Activated naive CD8-positive, alpha-beta T cell treated with anti-CD3 and anti-CD28 coated beads, Interleukin-2, amount 50 U/mL, for 24 hours (primary cell): ENCODE measurements at places on chromosomes 5 and 9.

DNA sequence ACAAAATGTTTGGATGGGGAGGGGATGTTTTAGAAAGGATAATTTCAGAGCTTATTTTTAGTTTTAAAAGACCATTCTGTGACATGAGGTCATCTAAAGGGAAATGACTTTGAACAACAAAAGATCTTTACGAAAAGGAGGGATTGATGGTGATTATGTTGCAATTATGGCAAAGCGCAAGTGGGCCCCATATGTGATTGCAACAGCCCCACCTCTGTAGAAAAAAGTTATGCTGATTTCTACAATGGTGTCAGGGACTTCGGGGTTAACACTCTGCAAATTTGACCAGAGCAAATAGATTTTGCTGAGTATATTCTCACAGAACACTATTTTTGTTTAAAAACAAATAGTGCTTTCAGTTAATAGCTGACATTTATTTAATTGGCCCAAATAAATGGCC, 312.8 kb downstream of the NSG2 start:
- H3K4me3 ChIP-seq: no peak overlapping the region
- no peaks in the 10 kb centered on the region for H3K36me3 ChIP-seq
- DNase-seq: no peak
- no peaks in the 10 kb centered on the region for H3K4me1 ChIP-seq
- no peak overlapping the region for H3K27ac ChIP-seq

DNA sequence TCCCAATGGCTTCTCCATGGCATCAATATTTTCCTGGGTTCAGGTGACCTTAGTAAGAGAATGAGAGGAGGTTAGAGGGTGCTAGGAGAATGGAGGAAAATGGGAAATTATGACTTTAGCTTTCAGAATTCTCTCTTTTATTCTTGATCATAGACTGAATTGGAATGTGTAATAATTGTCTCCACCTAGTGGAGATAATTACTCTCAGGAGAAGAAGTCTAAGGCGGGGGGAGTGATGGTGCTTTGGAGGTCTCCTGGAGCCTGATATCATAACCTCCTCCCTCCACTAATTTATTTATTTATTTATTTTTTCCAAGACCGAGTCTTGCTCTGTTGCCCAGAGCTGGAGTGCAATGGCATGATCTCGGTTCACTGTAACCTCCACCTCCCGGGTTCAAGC, 221.3 kb downstream of the GRIA1 start:
- no peaks in the 10 kb centered on the region for H3K27me3 ChIP-seq
- H3K4me1 ChIP-seq: no peaks in the 10 kb centered on the region
- no peak overlapping the region for H3K27ac ChIP-seq
- DNase-seq: no peak
- no peaks in the 10 kb centered on the region for H3K36me3 ChIP-seq

DNA sequence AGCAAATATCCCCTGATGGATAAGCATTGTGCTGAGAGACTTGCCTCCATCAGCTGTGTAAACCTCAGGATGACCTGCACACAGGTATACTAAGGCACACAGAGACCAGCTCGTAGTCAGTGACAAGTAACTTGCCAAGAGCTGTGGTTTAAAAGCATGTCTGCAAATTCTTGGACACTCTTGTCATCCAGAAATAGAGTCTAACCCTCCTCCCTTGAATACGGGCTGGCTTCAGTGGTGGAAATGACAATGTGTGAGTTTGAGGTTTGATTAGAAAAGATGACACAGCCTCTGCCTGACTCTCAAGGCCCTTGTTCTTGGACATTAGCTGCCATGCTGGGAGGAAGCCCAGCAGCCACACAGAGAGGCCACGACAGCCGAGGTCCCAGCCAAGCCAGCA, 114.4 kb downstream of the GADD45G start:
- H3K27ac ChIP-seq: no peak overlapping the region
- H3K27me3 ChIP-seq: no peaks in the 10 kb centered on the region
- H3K36me3 ChIP-seq: no peaks in the 10 kb centered on the region
- DNase-seq: no peak
- no peak overlapping the region for H3K4me3 ChIP-seq

DNA sequence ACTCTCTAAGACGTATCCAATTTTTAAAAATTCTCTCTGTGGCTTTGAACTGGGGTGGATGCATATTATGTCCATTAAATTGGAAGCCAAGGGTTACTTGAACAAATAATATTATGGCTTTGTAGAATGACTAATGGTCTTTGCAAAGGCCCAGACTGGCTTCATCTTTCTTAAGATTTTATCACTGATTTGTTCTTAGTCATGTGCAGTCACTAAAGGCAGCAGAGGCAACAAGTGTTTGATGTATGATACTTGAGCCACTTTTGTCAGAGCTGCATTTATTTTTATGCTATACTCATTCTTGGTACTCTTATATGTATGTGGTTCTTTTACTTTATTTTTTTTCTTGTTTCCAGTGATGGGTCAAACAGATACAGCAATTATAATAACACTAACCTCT, 152.2 kb downstream of the NR2F1-AS1 start:
- H3K27me3 ChIP-seq: peaks cover 2% of the 10 kb centered on the region
- no peaks in the 10 kb centered on the region for H3K36me3 ChIP-seq
- no peak overlapping the region for H3K4me3 ChIP-seq
- no peaks in the 10 kb centered on the region for H3K4me1 ChIP-seq
- DNase-seq: no peak

GRCh38 chr5:172438319-172438668, 16.0 kb downstream of the SH3PXD2B start:
- H3K4me1 ChIP-seq: peaks cover 8% of the 10 kb centered on the region
- H3K36me3 ChIP-seq: no peaks in the 10 kb centered on the region
- H3K27ac ChIP-seq: no peak overlapping the region
- no peak overlapping the region for H3K4me3 ChIP-seq

DNA sequence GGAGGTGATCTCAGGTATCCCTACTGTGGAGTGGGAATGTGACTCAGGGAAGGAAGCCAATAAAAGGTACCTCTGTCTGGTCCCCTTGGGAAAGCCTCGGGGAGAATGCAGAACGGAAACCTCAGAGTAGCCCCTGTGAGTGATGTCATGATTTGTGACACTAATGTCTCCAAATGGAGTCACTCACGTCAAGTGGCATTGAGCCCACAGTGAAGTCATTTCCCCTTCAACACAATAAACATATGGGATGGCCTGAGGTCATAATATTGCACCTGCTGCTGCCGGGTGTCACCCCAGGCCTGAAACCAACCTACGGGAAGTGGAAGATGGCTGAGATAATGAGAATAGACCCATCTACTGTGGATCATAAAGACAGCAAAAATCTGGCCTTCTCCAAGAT, 75.9 kb upstream of the GOLM1 start:
- no peak overlapping the region for H3K27ac ChIP-seq
- peaks cover 5% of the 10 kb centered on the region for H3K27me3 ChIP-seq
- no peaks in the 10 kb centered on the region for H3K4me1 ChIP-seq
- no peak for DNase-seq
- no peak overlapping the region for H3K4me3 ChIP-seq

DNA sequence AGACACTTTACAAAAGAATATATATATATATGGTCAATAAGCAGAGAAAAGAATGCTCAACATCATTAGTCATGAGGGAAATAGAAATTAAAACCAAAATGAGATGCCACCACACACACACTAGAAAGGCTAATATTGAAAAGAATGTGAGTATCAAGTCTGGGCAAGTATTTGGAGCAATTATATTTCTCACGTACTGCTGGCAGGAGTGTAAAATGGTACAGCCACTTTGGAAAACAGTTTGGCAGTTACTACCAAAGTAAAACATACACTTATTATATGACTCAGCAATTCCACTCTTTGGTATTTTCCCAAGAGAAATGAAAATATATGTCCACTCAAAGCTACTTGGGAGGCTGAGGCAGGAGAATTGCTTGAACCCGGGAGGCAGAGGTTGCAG, 29.8 kb downstream of the NEUROG1 start:
- no peak overlapping the region for H3K27ac ChIP-seq
- DNase-seq: no peak
- no peak overlapping the region for H3K4me3 ChIP-seq
- no peaks in the 10 kb centered on the region for H3K36me3 ChIP-seq
- no peaks in the 10 kb centered on the region for H3K4me1 ChIP-seq

- H3K27me3 ChIP-seq: peaks cover 4% of the 10 kb centered on the region
- H3K4me3 ChIP-seq: no peak overlapping the region
- no peaks in the 10 kb centered on the region for H3K4me1 ChIP-seq
These were observed 330.6 kb downstream of the NSG2 start for GRCh38 chr5:174376056-174376455.

DNA sequence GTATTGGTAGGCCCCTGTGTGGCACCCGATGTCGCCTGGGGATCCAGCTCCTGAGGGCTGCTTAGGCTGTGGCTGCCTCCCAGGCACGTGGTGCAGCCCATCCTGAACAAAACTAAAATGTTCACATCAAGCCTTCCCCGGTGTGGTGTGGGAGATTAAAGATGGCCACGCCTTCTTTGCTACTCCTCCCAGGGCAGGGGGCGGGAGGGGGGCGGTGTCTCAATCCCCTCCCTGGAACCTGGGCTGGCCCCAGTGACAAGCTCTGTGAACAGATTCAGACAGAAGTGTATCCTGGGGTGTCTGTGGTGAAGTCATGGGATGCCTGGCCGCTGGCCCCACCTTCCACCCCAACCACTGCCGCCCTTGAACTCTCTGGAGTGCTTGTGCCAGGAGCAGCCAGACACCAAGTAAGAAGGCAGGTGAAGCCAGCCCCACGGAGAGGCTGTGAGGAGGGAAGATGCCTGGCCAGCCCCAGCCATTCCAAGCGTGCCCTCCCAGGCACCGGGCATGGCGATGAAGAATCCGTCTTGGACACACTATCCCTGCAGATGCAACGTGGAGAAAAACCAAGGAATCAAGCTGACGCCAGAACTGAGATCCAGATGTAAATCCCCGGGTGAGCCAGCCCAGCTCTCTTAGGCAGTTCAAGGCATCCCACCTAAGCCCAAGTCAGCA, 75.8 kb downstream of the AK8 start:
- no peak for DNase-seq
- H3K27me3 ChIP-seq: peaks cover 25% of the 10 kb centered on the region
- H3K4me1 ChIP-seq: peaks cover 4% of the 10 kb centered on the region
- no peaks in the 10 kb centered on the region for H3K36me3 ChIP-seq
- H3K27ac ChIP-seq: no peak overlapping the region

DNA sequence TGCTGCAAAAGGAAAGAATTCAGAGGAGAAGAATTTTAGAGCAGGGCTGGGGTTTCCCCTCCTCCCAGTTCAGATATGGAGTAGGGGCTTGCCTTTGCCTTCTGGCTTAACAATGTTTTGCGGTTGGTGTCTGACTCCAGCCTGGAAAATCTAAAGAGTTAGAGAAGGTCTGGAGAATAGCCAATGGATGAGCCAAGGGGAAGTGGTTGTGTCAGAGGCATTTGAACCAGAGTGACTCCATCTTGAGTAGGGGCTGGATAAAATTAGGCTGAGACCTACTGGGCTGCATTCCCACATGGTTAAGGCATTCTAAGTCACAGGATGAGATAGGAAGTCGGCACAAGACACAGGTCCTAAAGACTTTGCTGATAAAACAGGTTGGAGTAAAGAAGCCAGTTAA, 133.7 kb downstream of the DIRAS2 start:
- no peaks in the 10 kb centered on the region for H3K4me1 ChIP-seq
- H3K27me3 ChIP-seq: no peaks in the 10 kb centered on the region
- H3K27ac ChIP-seq: no peak overlapping the region
- H3K36me3 ChIP-seq: no peaks in the 10 kb centered on the region
- DNase-seq: no peak

DNA sequence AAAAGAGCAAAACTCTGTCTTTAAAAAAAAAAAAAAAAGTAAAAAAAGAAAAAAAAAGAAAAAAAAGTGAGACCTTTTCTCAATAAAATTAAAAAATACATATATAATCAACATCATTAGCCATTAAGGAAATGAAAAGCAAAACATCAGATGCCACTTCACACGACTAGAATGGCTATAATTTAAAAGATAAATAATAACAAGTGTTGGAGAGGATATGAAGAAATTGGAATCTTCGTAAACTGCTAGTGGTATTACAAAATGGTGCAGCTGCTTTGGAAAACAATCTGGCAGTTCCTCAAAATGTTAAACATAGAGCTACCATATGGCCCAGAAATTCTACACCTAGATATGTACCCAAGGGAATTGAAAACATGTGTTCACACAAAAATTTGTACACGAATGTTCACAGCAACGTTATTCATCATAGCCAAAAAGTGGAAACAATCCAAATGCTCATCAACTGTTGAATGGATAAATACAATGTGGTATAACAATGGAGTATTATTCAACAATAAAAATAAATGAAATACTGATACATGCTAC, 45.3 kb upstream of the SIL1 start:
- H3K27me3 ChIP-seq: peaks cover 1% of the 10 kb centered on the region
- no peak overlapping the region for H3K27ac ChIP-seq
- no peak overlapping the region for H3K4me3 ChIP-seq

DNA sequence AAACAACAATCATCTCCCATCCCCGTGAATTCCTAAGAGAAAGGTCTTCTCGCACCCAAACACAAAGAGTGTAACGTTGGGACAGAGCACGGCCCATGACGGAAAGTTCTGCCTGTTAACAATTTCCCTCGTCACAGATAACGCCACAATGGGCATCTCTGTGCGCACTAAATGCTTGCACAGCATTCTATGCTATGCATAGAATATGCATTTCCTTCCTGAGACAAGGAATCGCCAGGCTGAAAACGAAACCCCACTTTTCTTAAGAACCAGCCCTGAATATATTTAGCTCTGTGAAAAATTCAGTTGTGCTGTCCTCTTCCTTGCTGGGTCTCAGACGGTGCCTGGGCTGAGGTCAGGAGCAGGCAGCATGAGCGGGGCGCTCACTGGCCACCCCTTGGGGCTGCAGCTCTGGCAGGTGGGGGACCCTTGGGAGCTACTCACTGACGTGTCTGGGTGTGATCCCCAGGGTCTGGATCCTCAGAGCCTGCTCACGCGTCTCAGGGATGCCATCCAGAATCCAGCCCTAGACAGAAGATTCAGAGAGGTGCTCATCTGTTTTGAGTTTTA, 49.8 kb downstream of the AK8 start:
- no peaks in the 10 kb centered on the region for H3K36me3 ChIP-seq
- H3K4me1 ChIP-seq: peaks cover 3% of the 10 kb centered on the region
- DNase-seq: no peak
- no peak overlapping the region for H3K27ac ChIP-seq
- H3K4me3 ChIP-seq: no peak overlapping the region

- peaks cover 70% of the 10 kb centered on the region for H3K27me3 ChIP-seq
- no peak for DNase-seq
- no peak overlapping the region for H3K4me3 ChIP-seq
- no peaks in the 10 kb centered on the region for H3K4me1 ChIP-seq
These were observed 165.1 kb upstream of the S1PR3 start for GRCh38 chr9:88826181-88826580.
